ENCODE measurements at places on chromosomes 4 and X.
A peak's percentile ranks its signal among the peaks of the same experiment; 100 is the strongest.

- DNase-seq, result no peak
These were observed 383.0 kb upstream of the TENM3 start for GRCh38 chr4:181860157-181860556.

- peak; percentile 64 for DNase-seq
These were observed 3.5 kb upstream of the SLIT2 start for GRCh38 chr4:20248155-20248558.

GRCh38 chr4:3805026-3805425 lies 38.8 kb downstream of the ADRA2C start:
- DNase-seq, result no peak

DNA sequence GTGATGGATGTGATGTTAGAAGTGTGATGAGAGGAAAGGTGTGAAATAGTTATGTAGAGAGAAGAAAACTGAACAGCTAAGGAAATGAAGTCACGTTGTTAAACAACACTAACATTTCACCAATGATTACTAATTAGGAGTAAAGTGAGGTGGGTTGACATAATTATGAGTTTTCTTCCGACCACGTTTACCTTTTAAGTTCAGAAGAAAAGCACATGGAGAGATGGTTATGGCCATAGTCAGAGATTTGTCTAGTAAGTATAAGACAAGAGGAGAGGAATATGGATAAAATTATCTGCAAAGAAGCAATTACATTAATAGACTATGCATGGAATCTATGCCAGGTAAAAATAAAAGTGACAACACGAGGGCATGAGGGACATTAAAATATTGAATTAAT lies 551.3 kb upstream of the TECRL start:
- DNase-seq, result no peak

DNA sequence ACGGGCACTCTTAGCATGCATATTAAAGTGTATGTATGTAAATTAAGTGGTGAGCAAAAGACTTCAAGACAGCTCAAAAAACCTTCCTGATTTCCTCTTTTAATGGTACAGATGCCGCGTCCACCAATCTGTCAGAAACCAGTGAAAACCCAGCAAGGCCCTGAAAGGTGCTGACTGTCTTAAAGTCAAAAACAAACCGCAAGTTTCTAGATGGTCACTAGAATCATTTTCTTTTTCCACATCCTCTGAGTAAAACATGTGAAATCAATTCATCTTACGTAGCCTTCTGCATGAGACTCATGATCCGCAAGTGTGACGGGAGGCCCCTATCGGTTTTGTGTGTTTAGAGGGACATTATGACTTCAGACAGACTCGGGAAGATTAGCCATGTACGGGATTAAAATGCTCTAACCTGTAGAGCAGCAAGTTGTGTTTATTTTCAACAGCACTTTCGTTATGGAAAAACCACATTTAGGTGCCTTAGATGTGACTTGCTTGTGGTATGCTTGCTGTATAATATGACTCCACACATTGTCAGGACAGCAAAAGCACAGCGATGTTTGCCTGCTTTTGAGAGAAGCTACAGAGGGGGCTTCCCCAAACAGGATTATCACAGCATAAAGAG lies 88.2 kb upstream of the STS start:
- no peak for DNase-seq

- DNase-seq, result no peak
These were observed 30.4 kb upstream of the CPLX1 start for GRCh38 chr4:856225-856901.

- no peak for DNase-seq
These were observed 20.5 kb downstream of the FRMD7 start for GRCh38 chrX:132107291-132107690.

GRCh38 chr4:8351931-8352367 lies 82.4 kb downstream of the HTRA3 start:
- no peak for DNase-seq

GRCh38 chrX:23187819-23188218 lies 146.8 kb upstream of the PTCHD1 start:
- DNase-seq, result no peak

DNA sequence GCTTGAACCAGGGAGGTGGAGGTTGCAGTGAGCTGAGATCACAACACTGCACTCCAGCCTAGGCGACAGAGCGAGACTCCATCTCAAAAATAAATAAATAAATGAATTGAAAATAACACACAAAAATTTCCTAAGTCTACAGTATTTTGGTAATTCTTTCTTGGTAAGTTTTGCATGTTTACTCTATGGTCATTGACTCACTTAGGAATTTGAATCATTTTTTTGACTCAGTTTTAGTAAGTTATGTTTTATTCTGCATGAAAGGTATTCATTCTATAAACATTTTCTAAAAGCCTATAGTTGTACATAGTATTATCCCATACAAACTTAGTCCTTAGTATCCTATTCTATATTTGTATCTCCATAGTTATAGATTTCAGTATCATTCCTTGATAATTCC lies 772.9 kb upstream of the SLIT2 start:
- no peak for DNase-seq

GRCh38 chr4:152417673-152418072 lies 118.2 kb downstream of the FBXW7 start:
- DNase-seq, result no peak

Measured in suppressor macrophage treated with lipopolysaccharide for 4 hours (primary cell).